ENCODE measurements at places on chromosomes 4 and X.
A peak's percentile ranks its signal among the peaks of the same experiment; 100 is the strongest.

DNA sequence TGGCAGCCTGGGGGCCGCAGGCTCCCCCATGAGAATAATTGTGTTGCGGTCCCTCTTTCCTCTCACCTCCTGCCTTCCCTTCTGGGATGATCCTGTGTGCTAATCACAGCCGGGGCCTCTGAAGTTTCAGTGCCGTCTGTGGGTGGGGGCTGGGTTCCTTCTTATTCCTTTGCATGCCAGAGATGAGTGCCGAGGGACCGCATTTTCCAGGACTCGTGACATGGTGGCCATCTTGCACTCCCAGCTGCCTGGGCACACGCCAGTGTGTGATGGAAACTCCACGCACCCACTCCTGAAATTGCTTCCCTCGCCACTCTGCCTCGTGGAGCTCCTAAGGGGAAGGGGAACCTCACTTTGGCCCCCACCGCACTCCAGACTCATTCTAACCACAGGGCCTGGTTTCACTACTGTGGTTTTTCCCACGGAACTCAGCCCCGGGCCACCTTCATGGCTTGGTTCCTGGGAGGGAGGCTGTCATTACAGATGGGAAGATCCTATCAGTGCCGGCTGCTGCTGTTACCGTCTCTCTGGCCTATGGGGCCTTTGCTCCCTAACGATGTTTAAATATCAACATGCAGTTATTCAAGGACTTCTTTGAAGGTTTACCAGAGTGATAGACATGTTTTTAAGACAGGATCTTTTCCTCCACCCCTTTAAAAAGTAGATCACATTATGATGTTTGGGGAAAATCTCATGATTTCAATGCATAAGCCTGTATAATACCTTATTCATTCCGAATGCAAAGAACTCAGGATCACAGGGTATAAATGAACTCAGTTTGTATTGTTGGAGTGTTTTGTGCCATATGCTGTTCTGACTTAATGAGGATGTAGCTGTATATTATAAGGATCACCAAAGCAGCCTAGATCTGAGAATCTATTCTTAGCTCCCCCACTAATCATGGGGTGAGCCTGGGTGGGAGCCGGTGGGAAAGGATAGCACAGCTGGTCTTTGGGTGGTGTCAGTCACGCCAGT, 89.6 kb downstream of the SORCS2 start:
- no peak for DNase-seq

DNA sequence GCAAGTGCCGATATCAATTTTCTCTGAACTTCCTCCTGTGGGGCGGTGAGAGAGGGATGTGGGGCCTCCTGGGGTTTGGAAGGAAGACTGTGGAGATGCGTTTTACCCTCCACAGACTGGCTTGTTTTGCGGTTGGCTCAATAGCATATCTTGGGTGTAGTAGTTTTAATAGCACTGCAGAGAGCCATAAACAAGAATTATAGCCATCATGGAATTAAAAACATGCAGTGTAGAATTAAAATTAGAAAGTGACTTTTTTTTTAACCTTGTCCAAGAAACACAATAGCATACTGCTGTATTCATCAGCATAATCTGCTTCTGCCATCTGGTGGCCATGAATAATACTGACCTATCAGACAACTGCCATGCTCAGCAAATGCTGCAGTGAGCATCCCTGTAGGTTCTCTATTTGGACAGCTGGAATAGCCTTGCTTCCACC, 47.3 kb upstream of the SCML1 start:
- DNase-seq = peak; percentile 76

- DNase-seq = no peak
Measured at GRCh38 chrX:137067147-137067546, 33.4 kb upstream of the GPR101 start.

GRCh38 chrX:57952320-57952678, 42.0 kb upstream of the ZXDA start:
- DNase-seq = no peak

GRCh38 chrX:132488180-132488705, 595 bp downstream of the MBNL3 start:
- peak; percentile 16 for DNase-seq

- no peak for DNase-seq
Measured at GRCh38 chrX:136784231-136784630, 3.5 kb upstream of the ARHGEF6 start.

DNA sequence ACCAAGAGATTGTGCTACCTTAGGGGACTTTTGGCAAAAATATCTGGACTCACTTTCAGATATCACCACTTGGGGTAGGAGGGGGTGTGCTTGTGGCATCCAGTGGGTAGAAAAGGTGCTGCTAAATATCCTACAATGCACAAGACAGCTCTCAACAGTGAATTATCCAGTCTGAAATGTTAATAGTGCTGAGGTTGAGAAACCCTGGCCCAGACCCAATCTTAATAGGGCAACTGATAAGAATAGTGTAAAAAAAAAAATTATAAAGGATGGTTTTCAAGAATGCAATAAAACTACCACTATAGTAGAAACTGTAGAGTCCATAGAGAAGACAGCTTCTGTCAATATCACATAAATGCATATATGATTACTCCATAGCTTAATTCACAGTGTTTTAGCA, 185.5 kb downstream of the ZNF330 start:
- DNase-seq = no peak

DNA sequence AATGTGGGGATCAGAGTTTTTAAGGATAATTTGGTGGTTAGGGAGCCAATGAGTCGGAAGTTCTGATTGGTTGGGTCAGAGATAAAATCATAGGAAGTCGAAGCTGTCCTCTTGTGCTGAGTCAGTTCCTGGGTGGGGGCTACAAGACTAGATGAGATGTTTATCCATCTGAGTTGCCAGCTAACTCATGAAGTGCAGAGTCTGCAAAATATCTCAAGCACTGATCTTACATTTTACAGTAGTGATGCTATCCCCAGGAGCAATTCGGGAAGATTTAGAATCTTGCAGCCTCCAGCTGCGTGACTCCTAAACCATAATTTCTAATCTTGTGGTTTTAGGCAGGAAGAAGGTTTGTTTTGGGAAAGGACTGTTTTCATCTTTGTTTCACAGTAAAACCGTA, 565.8 kb upstream of the SPANXN1 start:
- DNase-seq = no peak

- DNase-seq = no peak
Measured at GRCh38 chr4:10691651-10692050, 7.1 kb upstream of the CLNK start.

GRCh38 chrX:72159769-72160168, 21.8 kb upstream of the PIN4 start:
- DNase-seq = no peak

- no peak for DNase-seq
Measured at GRCh38 chrX:38183596-38183995, 37.1 kb downstream of the SRPX start.

- DNase-seq = no peak
Measured at GRCh38 chrX:63506320-63506719, 155.2 kb upstream of the SPIN4 start.

GRCh38 chr4:37268319-37268718, 23.8 kb downstream of the NWD2 start:
- DNase-seq = no peak

DNA sequence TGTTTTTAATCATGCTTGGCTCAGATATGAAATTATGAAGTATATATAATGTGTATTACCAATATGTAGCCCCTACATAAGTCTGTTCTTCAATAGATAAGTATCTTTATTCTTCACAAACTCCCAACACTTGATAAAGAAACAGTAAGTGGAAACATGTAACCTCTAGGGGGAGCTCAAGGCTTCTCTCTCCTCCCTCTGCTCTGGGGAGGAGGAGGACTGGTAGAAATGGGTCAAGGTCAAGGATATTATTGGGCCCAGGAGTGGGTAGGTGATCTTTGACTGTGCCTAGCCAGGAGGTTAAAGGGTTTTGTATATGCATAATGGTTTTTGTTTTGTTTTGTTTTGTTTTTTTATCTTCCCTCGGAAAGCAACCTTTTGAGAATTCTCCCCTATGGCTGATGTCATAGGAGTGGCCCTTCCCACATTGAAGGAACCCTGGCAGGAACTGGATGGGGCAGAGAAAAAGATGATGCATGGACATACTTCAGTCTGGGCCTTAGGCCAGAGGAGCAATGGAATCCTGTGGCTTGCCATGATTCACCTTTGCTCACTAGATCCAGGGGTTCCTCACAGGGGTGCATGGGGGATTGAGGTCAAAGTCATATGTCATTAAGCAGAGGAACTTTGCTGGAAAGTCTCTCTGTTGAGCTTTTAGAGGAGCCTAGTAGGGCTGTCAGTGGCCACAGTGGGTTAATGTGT, 460.3 kb downstream of the MID1IP1 start:
- peak; percentile 0 for DNase-seq

DNA sequence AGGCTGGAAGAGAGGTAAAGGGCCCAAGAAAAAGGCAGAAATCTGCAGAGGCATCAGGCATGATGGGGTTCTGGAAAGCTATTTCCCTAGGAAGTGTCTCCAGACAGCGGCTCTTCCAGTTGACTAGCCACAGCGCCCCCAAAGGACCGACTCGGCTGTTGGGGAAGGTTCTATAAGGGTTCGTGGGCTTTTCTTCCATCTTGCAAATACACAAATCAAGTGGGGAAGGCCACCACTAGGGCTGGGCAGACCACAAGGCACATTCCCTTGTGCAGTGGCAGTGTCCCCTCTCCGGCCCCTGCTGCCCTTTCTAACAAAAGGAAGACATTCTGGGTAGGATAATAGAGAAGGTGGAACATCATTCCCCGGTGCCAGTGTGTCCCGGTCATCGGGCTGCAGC, 18.2 kb downstream of the BCOR start:
- no peak for DNase-seq

GRCh38 chr4:79623021-79623870, 215.2 kb upstream of the GK2 start:
- no peak for DNase-seq

- DNase-seq = no peak
Measured at GRCh38 chrX:7515681-7516413, 327.1 kb upstream of the VCX start.

- DNase-seq = no peak
Measured at GRCh38 chrX:55523356-55523755, 33.7 kb upstream of the USP51 start.

- DNase-seq = peak; percentile 69
Measured at GRCh38 chr4:181792641-181793040, 450.6 kb upstream of the TENM3 start.

GRCh38 chr4:113561092-113561491, 200.4 kb downstream of the CAMK2D start:
- no peak for DNase-seq

- no peak for DNase-seq
Measured at GRCh38 chrX:22159071-22159470, 113.6 kb upstream of the CBLL2 start.

GRCh38 chrX:43949669-43950068, 23.5 kb downstream of the NDP start:
- no peak for DNase-seq

DNA sequence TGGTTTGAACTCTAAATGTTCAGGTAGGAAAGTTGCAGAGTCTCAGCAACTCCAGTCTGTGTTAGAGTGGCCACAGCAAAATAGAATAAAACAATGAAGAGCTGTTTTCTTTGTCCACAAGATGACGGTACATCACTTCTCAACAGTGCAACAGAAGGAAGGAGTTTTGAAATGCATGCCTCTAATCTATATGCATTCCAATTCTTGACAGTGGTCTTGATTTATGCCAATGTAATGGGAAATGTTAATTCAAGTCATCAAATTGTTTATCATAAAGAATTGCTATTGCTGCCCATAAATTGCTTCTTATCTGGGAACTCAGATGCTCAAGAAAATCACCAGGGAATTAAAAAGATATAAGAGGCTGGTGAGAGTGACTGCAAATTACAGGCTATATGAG, 195.5 kb upstream of the PRPS2 start:
- DNase-seq = no peak

GRCh38 chrX:70264784-70265183, 3.4 kb upstream of the ARR3 start:
- DNase-seq = no peak

- peak; percentile 39 for DNase-seq
Measured at GRCh38 chr4:71304289-71304850, 34.5 kb upstream of the SLC4A4 start.

DNA sequence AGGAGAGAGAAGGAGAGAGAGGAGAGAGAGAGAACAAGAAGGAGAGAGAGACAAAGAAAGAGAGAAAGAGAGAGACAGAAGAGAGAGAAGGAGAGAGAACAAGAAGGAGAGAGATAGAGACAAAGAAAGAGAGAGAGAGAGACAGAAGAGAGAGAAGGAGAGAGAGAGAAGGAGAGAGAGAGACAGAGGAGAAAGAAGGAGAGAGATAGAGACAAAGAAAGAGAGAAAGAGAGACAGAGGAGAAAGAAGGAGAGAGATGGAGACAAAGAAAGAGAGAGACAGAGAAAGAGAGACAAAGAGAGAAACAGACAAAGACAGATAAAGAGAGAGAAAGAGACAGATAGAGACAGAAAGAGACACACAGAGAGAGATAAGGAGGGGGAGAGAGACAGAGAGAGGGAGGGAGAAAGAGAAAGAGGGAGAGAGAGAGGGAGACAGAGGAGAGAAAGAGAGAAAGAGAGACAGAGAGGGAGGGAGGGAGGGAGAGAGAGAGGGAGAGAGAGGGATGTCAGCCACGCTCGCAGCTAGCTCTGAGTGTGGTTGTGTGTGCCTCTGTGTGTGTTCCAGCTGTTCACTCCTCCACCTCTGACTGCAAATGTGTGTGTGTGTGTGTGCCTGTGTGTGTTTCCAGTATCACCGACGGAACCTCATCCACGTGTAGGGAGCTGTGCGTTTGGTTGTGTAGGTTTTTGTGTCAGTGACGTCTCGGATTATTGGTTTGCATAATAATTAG, 105.8 kb downstream of the CRLF2 start:
- no peak for DNase-seq

GRCh38 chr4:26748811-26749210, 111.8 kb upstream of the STIM2 start:
- no peak for DNase-seq

DNA sequence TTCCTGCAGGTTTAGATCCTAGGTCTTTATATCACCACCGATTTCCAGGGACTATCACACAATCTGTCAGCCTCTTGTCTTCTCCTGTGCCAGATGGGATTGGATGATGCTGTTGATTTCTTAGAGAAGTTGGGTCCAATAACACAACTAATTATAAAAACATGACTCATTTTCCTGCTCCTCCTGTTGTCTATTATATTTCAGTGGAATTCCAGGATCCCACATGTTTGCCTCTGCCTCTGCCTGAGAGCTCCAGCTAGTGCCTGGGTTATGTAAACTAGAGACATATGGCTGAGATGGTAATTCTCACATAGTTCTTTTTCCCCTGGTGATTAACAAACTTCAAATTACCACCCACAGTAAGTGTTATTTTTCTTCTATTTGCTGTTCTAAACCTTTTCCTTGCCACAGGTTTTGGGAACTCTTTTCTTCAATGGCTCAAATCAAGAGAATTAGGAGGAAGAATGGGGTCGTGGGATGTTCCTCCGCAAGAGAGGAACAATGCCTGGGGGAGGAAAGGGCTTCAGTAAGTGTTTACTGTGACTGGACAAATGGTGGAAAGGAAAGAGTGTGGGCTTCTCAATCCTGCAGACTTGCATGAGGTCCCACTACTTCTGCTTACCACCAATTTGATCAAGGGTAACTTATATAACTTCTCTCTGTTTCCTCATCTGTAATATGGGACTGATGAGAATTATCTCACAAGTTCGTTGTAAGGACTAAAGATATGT, 3.4 kb upstream of the HOPX start:
- DNase-seq = no peak
